ENCODE measurements at places on chromosomes 2 and 18. TPM values are rescaled to one million over a fixed set of nuclear protein-coding genes. Genes with fewer than 3 reads are reported as not detected.

CD8B2 gene
- not detected for total RNA-seq

B3GNT7 gene
- 7.2 TPM for total RNA-seq

GALNT13 gene
- total RNA-seq, result 1.8 TPM

TRAPPC8 gene
- 36.2 TPM for total RNA-seq

INPP5D gene
- 17.9 TPM for total RNA-seq

DSC3 gene
- 22.6 TPM for total RNA-seq

SPATA3 gene
- total RNA-seq, result not detected

NT5DC4 gene
- not detected for total RNA-seq

PDE11A gene
- not detected for total RNA-seq

IL1B gene
- 50.5 TPM for total RNA-seq

FIGN gene
- total RNA-seq, result 13.1 TPM

RBFA gene
- 32.5 TPM for total RNA-seq

MAP4K3 gene
- 93.7 TPM for total RNA-seq

PAX3 gene
- not detected for total RNA-seq

DYNAP gene
- not detected for total RNA-seq

GALM gene
- total RNA-seq, result 28.0 TPM

CYP26B1 gene
- total RNA-seq, result 14.4 TPM

NEB gene
- 1.2 TPM for total RNA-seq

LOXHD1 gene
- total RNA-seq, result 4.0 TPM

ZNF513 gene
- 12.5 TPM for total RNA-seq

Data from omental fat pad (tissue), 4 donors.